ENCODE measurements at places on chromosomes 3 and 15.

- DNase-seq: no peak
Measured at GRCh38 chr3:74921676-74922075, 307.2 kb upstream of the CNTN3 start.

DNA sequence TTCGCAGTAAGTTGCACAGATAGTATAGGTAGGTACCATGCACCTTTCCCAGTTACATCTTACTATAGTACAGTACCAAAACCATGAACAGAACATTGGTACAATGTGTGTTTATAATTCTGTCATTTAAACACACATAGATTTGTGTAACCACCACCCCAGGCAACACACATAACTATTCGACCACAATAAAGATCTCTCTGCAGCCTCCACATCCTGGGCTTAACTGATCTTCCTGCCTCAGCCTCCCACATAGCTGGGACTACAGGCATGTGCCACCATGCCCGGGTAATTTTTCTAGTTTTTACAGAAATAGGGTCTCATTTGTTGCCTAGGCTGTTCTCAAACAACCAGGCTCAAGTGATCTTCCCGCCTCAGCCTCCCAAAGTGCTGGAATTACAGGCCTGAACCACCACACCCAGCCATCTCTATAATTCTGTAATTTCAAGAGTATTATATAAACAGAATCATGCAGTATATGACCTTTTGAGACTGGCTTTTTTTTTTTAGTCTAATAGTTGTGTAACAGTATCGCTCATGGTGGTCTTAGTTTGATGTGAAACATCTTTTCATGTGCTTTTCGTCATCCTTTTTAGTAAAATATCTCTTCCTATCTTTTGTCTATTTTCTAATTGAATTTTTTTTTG lies 13.3 kb upstream of the TMF1 start:
- DNase-seq: no peak

GRCh38 chr3:172044833-172045585 lies 5.6 kb downstream of the FNDC3B start:
- DNase-seq: no peak

- no peak for DNase-seq
Measured at GRCh38 chr3:146468671-146469149, 651 bp downstream of the PLSCR2 start.

GRCh38 chr15:68427963-68428362 lies 4.0 kb downstream of the ITGA11 start:
- no peak for DNase-seq

DNA sequence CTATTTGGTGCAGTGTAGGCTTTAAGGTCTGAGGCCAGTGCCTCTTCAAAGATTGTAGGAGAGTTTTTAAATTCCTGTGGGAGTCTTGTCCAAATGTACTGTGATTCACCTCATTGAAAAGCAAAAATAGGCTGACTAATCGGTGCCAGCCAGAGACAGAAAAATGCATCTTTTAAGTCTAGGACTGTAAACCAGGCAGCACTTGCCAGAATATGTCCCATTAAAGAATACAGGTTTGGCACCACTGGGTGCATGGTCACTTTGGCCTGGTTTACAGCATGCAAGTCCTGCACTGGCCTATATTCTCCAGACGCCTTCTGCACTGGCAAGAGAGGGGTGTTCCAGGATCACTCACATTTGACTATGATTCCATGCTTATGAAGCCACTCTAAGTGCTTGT lies 20.3 kb upstream of the NOX5 start:
- no peak for DNase-seq

DNA sequence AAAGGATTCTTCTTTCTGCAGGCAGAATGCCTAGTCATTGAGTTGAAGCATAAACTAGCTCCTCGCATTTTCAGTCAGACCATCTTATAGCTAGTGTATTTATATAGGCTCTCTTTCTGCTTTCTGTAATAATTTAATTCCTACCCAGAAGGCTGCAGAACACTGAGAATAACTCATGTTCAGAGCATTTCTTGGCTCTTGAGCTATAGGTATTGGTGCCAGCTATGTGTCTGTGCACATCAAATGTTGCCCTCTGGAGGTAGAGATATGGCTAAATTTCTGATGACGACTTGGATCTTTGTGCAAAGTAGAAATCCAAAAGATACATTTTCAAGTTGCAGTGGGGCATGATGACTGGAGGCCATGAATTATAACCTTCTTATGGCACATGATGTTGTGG lies 336.2 kb upstream of the TPM1 start:
- DNase-seq: no peak

DNA sequence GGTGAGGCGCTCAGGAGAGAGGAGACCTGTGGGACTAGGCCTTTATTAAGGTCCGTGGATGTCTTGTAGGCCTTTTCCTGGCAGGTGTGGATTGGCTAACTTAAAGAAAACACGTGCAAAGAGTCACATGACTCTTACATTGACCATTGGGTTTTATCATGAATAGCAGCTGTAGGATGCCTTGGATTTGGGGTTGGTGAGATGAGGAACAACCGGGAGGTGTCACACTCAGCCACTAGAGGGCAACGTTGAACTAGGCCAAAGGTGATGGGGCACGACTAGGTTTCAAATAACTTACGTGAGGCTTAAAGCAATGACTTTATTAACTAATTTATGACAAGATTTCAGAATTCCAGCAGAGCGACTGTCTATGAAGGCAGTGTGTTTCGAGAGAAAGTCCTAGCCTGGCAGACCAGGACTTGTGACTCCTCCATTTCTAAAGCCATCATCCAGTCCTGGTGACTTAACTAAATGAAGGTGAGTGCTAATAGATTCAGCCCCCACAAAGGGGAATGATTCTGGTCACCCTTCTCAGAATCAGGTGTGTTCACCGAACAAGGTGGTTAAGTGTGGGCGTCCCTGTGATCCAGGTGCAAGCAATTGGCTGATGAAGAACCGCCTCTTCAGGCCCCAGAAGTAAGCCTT lies 345.6 kb downstream of the MCTP2 start:
- DNase-seq: no peak

GRCh38 chr3:125200731-125201139 lies 11.8 kb downstream of the SLC12A8 start:
- no peak for DNase-seq

GRCh38 chr15:96977886-96978285 lies 647.4 kb downstream of the NR2F2 start:
- no peak for DNase-seq

- no peak for DNase-seq
Measured at GRCh38 chr15:63288342-63288741, 10.9 kb downstream of the APH1B start.

- DNase-seq: no peak
Measured at GRCh38 chr3:102148598-102149337, 286.0 kb upstream of the ZPLD1 start.

GRCh38 chr3:111963424-111963823 lies 15.4 kb upstream of the ABHD10 start:
- DNase-seq: no peak

DNA sequence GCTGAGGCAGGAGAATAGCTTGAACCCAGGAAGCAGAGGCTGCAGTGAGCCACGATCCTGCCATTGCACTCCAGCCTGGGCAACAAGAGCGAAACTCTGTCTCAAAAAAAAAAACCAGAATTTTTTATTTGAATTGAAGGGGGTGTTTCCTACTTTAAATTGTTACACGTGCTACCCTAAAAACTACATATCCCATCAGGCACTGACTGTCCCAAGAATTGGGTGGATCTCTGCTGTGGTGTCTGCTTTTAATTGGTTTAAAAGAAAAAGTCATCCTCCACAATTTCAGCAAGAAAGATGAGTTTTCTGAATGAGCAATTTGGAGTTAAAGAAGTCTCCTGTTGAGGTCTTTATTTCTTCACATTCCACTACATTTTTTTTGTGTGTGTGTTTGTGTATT lies 2.1 kb downstream of the PDIA3 start:
- no peak for DNase-seq

DNA sequence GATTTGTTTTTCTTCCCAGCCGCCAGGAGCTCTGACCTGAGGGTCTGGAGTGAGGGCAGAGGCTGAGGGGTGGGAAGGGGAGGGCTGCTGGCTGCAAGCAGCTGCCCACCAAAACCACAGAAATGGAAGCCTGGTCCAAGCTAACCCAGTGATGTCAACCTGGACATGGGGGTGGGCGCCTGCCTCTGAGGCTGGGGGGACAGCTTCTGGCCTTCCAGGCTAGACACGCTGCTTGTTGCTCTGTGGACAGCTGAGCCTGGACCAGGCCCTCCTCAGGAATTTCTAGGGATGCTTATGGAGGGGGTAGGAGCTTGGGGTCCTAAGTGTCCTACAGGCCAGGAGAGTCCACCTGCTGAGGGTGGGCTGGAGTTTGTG lies 21.4 kb downstream of the PSTPIP1 start:
- no peak for DNase-seq

- no peak for DNase-seq
Measured at GRCh38 chr3:73746623-73747022, 121.9 kb upstream of the PDZRN3 start.

DNA sequence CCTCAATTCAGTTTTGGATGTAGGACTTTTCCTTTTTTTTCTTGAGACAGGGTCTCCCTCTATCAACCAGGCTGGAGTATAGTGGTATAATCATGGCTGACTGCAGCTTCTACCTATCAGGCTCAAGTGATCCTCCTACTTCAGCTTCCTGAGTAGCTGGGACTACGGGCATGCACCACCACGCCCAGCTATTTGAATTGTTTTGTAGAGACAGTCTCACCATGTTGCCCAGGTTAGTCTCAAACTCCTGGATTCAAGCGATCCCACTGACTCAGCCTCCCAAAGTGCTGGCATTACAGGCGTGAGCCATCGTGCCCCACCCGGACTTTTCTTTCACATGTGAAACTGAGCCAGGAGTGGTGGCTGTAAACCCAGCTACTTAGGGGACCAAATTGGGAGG lies 3.5 kb downstream of the RNU5B-1 start:
- no peak for DNase-seq

- DNase-seq: no peak
Measured at GRCh38 chr3:13364602-13365271, 55.4 kb downstream of the NUP210 start.

DNA sequence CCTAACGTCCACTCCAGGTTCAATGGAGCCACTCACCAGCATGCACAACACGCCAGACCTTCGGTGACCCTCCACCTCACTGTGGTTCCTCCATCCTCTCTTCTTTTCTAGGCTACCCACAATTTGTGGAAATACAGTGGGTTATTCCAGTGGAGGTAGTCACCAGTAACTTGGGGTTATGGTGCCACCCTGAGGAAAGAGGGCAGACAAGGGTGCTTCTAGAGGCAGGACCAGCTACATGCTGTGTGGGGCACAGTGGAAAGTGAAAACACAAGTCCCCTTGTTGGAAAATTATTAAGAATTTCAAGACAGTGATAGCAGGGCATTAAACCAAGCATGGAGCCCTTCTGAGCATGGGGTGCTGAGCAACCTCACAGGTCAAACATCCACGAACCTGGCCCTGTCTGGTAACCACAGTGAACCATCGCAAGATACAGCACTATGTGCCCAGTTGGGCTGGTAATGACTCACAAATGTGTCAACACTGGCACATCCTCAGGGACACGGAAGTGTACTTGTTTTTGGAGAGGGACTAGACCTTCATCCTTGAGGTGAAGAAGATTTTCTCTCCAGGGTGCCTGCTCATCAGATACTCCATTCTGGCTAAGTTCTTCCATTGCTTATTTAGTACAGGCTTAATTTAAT lies 166.7 kb downstream of the STT3B start:
- DNase-seq: no peak

DNA sequence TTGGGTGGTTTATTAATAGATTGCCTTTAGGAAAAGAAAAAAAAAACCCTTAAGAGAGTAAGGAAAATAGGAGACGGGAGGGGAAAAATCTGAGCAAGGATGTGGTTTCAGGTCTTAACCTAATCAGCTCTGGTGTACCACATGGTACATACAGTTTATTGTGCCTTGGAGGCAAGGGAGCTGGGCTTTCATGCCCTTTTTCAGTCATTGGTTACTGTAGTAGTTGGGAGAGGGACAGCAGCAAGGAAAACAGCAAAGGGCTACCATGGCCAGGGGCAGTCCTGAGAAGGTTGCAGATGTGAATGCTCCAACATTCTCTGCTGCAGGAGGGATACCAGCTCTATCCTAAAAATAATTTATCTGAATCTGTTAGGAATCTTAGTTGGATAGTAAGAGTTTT lies 5.9 kb downstream of the CMC1 start:
- no peak for DNase-seq

- DNase-seq: no peak
Measured at GRCh38 chr3:19334120-19334519, 185.8 kb downstream of the KCNH8 start.
